Spinal cord (tissue), 10 donors: ENCODE measurements at places on chromosomes 16 and 17. TPM values are rescaled to one million over a fixed set of nuclear protein-coding genes. Genes with fewer than 3 reads are reported as not detected.

BORCS6 gene
- 3.7 TPM for total RNA-seq

NPIPB8 gene
- total RNA-seq = 0.10 TPM

KRT32 gene
- not detected for total RNA-seq

CD300H gene
- total RNA-seq = 0.89 TPM

YBX2 gene
- 1.0 TPM for total RNA-seq

GPRC5B gene
- total RNA-seq = 129 TPM

GJD3 gene
- total RNA-seq = 0.61 TPM

MAF gene
- total RNA-seq = 32.3 TPM

PLXDC1 gene
- total RNA-seq = 12.6 TPM

NXN gene
- total RNA-seq = 60.6 TPM

SLFN11 gene
- total RNA-seq = 28.1 TPM

SOX8 gene
- 61.3 TPM for total RNA-seq

PCTP gene
- 20.3 TPM for total RNA-seq

HBA2 gene
- 1,427 TPM for total RNA-seq

KRT12 gene
- total RNA-seq = not detected

P2RX1 gene
- 1.9 TPM for total RNA-seq

ALDOC gene
- total RNA-seq = 674 TPM

EMP2 gene
- total RNA-seq = 40.9 TPM

KAT2A gene
- total RNA-seq = 30.5 TPM

TPSD1 gene
- not detected for total RNA-seq

SLC6A4 gene
- total RNA-seq = 36.0 TPM

STX8 gene
- 89.2 TPM for total RNA-seq

VMO1 gene
- 0.99 TPM for total RNA-seq

EVPL gene
- 0.20 TPM for total RNA-seq

KRT28 gene
- total RNA-seq = not detected

GOT2 gene
- 58.1 TPM for total RNA-seq

NPIPA3 gene
- 0.30 TPM for total RNA-seq

RAPGEFL1 gene
- total RNA-seq = 10.6 TPM

WNT3 gene
- 5.0 TPM for total RNA-seq

CDH11 gene
- 468 TPM for total RNA-seq

WFDC1 gene
- 3.8 TPM for total RNA-seq

LIMD2 gene
- 8.8 TPM for total RNA-seq
